Urinary bladder (tissue), 4 donors: ENCODE measurements at places on chromosomes 2 and 18. TPM values are rescaled to one million over a fixed set of nuclear protein-coding genes. Genes with fewer than 3 reads are reported as not detected.

GRCh38 chr2:15807418-15808203 is 132.7 kb upstream of the MYCN start:
- DNase-seq, result no peak

GRCh38 chr18:3720818-3721545 is 271.0 kb downstream of the TGIF1 start:
- no peak for DNase-seq

DNA sequence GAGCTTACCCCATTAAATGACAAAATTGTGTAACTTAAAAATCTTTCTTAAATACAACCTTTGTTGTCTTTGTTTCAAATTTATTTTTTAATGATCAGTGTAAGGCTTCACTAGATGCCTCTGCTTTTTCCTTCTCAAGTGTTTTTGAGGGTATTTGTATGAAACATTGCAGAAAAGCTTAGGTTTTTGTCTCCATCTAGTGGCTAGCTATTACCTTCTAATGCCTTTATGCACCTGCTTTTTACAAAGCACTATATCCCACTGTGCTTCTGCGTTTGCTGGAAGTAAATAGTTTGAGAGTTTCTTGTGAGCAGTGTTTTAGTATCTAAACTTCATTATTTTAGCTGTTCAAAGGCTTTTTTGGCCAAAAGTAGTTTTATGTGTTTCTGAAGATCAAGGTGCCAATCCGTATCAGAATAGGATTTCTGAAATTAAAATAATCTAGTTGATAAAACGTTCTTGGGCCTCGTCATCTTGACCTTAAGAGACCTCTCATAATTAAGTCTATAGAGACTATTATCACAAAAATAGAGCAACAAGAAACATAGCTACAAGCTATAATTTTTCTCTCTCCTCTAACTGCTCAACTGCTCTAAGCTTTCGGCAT is 47.0 kb downstream of the IWS1 start:
- peak; percentile 33 for DNase-seq

GRCh38 chr2:209113026-209113425 is 310.8 kb upstream of the MAP2 start:
- DNase-seq, result no peak

GRCh38 chr18:43389163-43389562 is 111.9 kb upstream of the SYT4 start:
- no peak for DNase-seq

DNA sequence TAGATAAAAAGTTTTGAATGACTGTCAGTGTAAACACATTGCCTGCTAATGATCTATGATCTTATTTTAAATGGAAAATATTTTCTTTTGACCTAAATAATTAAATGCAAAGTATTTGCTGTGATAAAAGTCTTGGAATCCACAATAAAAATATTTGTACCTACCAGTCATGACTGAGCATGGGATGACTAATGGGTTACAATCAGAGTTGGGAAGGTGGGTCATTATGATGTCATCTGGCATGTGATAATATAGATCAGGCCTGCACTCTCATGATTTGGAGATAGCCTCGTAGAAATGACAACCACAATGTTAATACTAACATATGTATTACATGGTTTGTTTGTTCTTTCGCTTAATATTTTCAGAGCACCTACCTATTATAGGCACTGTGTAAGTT is 848.8 kb upstream of the KLHL29 start:
- no peak for DNase-seq

GRCh38 chr2:176111846-176112374 is 4.7 kb upstream of the HOXD10 start:
- DNase-seq, result no peak

GRCh38 chr2:216911886-216912285 is 52.0 kb upstream of the TNP1 start:
- DNase-seq, result no peak

DNA sequence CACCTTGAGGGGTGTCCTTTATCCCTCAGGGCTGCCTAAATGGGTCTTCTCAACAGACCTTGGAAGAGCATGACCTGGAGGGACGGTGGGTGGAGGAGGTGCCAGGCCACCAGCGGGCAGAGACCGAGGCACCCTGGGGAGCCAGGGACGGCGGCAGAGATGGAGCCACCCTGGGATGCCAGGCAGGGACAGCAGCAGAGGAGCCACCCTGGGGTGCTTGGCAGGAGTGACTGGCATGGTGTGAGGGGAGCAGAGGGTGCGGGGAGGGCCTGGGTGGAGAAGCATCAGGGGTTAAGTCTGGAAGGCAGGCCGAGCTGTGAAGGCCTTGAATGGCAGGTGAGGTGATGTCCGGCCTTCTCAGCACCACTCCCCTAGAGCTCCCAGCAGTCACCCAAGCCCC is 56.1 kb downstream of the CIB4 start:
- DNase-seq, result no peak

GRCh38 chr2:95206096-95206495 is 1.2 kb upstream of the ZNF892 start:
- no peak for DNase-seq

DNA sequence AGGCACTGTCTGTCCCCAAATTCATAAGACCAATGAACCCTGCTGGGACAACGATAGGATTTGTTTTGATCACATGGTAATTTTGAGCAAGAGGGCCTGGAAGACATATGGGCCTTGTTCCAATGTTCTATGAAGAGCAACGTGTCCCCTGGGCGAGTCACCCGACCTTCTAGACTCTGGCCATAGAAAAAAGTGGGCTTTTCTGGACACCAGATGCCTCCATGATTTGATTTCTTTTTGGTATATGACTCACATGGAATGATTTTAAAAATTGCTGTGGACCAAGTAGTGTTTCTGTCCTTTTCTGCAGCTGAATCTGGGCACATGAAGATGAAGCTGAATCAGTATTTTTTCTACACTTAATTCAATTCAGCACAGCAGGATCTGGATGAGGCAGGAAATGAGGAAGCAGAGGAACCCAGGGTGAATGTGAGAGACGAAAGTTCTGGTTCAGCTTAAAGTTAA is 104.9 kb downstream of the CDC42EP3 start:
- no peak for DNase-seq

DNA sequence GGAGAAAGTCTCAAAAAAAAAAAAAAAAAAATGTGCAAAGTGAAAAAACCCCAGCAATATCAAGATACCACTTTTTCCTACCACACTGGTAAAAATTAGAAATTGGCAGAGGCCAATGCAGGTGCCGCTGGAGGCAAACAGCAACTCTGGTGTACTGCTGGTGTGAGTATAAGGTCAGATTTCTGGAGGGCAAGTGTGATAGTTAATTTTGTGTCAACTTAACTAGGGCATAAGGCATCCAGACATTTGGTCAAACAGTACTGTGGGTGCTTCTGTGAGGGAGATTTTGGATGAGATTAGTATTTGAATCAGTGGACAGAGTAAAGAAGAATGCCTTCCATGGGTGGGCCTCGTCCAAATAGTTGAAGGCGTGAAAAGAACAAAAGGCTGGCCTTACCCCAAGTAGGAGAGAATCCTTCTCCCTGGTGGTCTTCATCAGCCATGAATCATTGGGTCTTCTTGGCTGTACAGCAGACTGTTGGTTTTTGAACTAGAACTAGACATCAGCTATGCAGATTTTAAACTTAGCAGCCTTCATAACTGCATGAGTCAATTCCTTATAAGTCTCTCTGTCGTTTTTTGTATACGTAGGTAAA is 52.8 kb upstream of the FHL2 start:
- DNase-seq, result no peak

- no peak for DNase-seq
Observed at GRCh38 chr2:109611467-109612095, 2.2 kb downstream of the SEPTIN10 start.

DNA sequence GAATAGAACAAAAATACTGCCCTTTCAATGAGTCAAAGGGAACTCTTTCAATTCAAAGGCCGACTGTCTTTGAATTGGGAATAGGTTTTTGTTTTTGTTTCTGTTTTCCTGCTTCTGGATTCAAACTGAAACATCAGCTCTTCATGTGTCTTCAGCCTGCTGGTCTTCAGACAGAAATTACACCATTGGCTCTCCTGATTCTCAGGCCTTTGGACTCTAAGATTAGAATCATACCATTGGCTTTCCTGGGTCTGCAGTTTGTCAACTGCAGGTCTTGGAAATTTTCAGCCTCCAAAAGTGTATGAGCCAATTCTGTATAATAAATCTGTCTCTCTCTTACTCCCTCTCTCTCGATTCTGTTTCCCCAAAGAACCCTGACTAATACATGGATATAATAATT is 31.1 kb downstream of the CTLA4 start:
- no peak for DNase-seq

GRCh38 chr18:35110554-35111485 is 69.6 kb downstream of the MAPRE2 start:
- DNase-seq, result no peak

- DNase-seq, result no peak
Observed at GRCh38 chr2:200311139-200311538, 4.6 kb downstream of the SPATS2L start.

DNA sequence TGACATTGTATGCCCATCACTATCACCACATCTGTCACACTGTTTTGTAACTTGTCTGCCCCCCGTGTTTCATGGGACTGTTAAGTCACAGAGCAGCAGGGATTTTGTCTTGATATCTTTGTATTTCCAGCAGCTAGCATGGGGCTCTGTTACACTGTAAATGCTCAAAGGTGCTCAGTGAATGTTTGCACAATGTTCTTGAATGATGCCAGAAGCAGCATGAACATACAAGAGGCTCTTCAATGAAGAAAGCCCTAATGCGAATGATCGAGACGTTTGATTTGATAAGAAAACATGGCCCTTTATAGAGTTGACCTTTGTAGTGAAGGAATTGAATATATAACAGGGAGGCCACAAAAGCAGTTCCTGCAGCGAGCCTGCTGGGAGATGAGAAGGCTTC is 120.9 kb upstream of the TTC39C start:
- DNase-seq, result no peak

- no peak for DNase-seq
Observed at GRCh38 chr2:71263386-71263785, 36.5 kb upstream of the PAIP2B start.

DNA sequence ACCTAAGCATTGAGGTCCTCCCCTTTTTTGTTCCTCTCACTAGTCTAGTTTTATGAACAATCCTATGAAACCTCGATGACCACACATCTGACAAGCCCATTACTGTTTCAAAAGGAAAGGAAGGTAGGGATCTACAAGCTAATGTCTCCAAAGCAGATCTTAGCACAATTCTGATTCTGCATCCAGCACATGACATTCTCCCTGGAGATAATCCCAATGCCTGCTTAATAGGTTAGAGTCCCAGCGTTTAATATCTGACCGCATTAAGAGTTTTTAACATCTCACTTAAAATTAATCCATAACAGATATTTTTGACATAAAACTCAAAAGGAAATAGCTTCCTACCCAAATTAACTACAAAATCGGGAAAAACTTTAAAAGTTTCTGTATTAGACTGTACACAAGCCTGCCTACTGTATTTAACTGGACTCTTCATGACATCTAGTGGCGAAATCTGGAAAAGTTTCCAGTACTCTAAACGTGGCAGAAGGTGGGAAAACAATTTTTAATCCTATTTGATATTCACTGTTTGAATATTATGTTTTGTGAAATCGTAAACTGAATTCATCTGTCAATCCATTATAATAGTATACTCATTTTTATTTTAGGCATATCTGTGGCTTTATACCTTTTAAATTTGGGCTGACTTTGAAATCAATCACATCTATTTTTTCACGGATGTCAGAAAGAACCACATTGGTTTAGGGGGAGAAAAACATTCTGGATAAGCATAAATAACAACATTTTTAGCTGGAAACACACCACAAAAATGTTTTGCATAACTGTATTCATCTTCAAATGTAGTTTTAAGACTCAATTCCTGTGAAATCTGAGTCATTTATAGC is 62.4 kb downstream of the TXNL1 start:
- DNase-seq, result peak; percentile 46

GRCh38 chr2:5867056-5867455 is 174.9 kb downstream of the SOX11 start:
- no peak for DNase-seq

GRCh38 chr2:15732341-15733077 is 140.8 kb downstream of the DDX1 start:
- DNase-seq, result no peak

DNA sequence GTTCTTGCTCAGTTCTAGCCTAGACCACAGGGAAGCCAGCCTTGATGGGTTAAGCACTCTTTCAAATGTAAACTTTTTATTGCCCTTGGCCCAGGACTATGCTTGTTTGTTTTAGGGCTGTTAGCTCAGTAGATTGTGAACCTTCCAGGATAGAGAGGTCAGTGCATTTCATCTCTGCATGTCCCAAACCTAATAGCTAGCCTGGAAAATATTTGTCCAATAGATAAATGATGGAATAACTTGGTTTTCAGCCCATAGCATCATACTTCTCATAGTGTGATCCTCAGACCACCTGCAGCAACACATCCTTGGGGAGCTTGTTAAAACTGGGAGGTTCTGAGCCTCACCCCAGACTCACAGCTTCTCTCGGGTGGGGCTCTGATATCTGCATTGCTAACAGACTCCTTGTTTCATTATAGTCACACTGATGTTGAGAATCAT is 59.8 kb downstream of the TRIB2 start:
- DNase-seq, result no peak

DNA sequence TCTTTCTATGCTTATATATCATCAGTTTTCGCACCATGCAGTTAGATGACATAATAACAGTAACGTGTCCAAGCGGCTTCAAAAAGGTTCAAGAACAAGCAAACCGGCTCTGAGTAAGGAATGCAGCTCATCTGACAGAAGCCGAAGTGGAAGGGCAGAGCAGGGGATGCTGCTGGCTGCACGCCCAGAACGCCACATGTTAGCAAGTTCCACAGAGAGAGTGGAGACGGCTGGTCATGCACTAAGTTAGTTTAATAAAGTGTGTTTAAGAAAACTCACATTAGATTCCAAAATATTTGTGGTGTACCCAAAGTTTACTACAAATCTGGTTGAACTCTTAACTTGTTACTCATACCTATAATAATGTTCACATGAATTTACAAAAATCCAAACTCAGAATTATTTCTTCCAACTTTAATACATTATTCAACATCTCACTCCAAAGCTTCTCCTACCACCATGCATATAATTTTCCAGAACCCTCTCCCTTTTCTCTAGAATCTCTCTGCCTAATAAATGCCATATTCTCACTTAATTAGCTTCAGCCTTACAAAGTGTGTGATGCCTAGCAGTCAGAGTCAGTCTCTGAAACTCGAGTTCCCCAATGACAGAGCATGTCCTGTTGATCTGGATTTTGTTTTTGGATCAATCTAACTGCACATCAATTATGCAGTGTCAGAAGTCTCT is 170.0 kb downstream of the DNAH7 start:
- DNase-seq, result peak; percentile 75

DNA sequence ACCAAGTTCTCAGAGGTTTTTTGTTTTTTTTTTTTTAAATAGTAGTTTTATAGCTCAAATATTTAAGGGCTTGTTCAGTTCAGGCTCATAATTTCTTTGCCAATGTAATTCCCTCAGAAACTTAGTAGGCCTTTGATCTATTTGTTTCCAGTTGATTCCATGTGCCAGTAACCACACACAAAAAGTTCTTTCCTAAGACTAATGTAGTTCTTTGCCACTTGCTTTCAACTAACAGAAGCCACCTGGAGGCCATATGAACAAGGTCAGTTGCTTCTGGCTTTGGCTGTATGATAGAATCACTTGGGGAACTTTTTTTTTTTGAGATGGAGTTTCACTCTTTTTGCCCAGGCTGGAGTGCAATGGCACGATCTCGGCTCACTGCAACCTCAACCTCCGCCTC is 100.7 kb downstream of the DTNB start:
- no peak for DNase-seq

- DNase-seq, result no peak
Observed at GRCh38 chr2:61906186-61906470, 654 bp downstream of the COMMD1 start.

ACTG2 gene
- 637 TPM for total RNA-seq

PLCL1 gene
- total RNA-seq, result 17.8 TPM

ALLC gene
- 0.16 TPM for total RNA-seq

FMNL2 gene
- 77.6 TPM for total RNA-seq

CD28 gene
- total RNA-seq, result 6.1 TPM

BOD1L2 gene
- not detected for total RNA-seq

PSMA8 gene
- total RNA-seq, result not detected
